ENCODE measurements at places on chromosomes 12 and 14. TPM values are rescaled to one million over a fixed set of nuclear protein-coding genes. Genes with fewer than 3 reads are reported as not detected.

CPNE6 gene
- 0.99 TPM for total RNA-seq

ERO1A gene
- 61.8 TPM for total RNA-seq

HOXC12 gene
- total RNA-seq: 0.45 TPM

DNA sequence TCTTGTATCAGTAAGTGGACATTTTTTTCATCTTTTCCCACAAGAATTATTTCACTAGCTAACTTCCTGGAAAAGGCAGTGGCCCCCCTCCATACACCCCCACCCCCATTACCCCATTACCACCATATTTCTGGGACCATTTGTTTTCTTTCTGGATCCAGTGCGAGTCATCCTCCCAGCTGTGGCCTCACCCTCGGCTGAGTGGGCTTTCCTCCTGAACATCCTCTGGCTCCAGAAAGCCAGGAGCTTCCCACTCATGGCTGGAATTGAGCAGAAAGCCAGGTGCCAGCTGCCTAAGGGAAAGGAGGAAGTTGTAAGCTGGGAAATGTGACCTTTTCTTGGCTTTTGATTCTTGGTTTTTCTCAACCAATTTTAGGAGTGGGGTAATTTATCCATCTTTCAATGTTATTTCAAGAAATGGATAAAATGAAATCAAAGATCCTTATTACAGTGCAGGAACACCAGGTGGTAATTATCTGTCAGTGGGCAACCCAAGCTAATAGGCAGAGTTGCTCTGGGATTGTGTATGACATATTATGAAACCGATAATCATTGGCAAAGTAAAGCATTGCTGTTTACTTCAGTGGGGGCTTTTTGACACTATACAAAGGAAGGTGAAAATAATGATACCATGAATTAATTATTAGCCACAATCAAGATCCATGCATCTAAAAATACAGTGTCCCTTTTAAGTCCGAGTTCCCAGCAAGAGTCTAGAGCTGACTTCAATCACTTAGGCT is 124.6 kb downstream of the KICS2 start:
- DNase-seq: no peak

- DNase-seq: no peak
Observed at GRCh38 chr14:51860825-51861499, 550 bp downstream of the GNG2 start.

PLEKHH1 gene
- total RNA-seq: 1.6 TPM

DNA sequence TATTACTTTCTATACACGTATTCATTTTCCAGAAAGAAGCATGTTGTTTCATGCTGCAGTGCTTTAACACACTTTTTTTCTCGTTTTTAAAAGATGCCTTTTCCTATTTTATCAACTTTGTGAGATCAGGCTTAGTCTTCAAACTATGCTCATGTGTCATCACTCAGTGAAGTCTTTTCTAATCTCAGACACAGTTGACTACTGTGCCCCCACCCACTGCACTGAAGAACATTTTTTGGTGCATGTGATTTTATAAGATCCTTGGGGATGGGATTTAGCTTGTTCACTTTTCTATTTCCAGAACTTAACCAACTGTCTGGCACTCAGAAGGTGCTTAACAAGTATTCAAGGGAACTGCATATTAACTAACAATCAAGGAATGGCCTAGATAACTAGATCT is 85.5 kb downstream of the CDK17 start:
- no peak for DNase-seq

- no peak for DNase-seq
Observed at GRCh38 chr14:42628602-42629001, 1021.9 kb downstream of the LRFN5 start.

NFATC4 gene
- 121 TPM for total RNA-seq

- DNase-seq: no peak
Observed at GRCh38 chr14:67850066-67850830, 30.7 kb downstream of the RAD51B start.

DNA sequence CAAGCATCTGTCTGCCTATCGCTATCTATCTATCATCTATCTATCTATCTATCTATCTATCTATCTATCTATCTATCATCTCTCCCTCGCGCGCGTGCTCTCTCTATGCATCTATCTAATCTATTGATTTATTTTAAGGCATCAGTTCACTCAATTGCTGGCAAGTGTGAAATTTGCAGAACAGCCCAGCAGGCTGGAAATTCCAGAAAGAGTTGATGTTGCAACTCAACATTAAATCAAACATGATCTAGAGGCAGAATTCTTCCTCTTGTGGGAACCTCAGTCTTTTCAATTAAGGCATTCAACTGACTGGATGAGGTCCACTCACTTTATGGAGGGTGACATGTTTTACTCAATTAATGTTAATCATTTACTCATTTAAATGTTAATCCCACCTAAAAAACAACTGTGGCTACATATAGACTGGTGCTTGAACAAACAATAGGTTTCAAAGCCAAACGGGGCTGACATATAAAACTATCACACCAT is 1210.8 kb downstream of the GALC start:
- DNase-seq: no peak

FKBP11 gene
- 35.7 TPM for total RNA-seq

DNA sequence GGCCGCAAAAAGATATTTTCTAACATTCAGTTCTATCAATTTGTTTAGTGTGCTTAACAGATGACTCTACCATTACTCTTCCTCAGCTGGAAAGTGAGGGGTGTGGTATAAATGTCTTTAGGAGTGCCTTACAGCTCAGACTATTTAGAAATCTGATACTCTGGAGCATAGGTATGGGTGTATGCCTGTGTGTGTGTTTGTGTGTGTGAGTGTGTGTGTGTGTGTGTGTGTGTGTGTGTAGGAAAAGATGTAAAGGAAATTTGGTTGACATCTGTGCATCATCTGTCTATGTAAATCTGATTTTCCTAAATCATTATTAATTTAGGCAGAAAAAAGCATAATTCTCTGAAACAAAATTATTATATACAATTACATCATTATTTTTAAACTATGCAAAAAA is 16.0 kb downstream of the RNASE3 start:
- DNase-seq: no peak

DCN gene
- 863 TPM for total RNA-seq

DNA sequence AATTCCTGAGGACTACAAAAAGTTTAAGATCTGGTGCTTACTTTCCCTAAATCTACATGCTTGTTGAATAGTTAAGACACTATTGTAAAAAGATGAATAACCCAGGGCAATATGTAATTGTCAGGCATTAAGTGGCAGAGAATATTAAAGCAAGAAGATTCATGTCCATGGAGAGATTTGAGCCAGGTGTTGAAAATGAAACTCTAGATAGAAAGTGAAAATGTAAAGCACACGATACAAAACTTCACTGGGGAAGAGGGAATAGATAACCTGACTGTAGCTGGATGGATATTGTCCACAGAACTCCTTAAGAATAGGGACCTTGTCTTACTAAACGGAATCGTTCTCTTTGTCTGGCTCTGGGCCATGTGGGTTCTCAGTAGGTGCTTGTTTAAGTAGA is 5.0 kb downstream of the CAND1 start:
- no peak for DNase-seq

- DNase-seq: no peak
Observed at GRCh38 chr14:89566644-89567415, 149.8 kb upstream of the FOXN3 start.

GRCh38 chr12:45575823-45576475 is 153.6 kb upstream of the ARID2 start:
- DNase-seq: no peak

OVCH1 gene
- 1.5 TPM for total RNA-seq

MSRB3 gene
- 198 TPM for total RNA-seq

- DNase-seq: no peak
Observed at GRCh38 chr14:72679536-72680151, 214.3 kb downstream of the DPF3 start.

RASAL1 gene
- not detected for total RNA-seq

- DNase-seq: no peak
Observed at GRCh38 chr12:29625359-29625953, 128.0 kb upstream of the OVCH1 start.

DNA sequence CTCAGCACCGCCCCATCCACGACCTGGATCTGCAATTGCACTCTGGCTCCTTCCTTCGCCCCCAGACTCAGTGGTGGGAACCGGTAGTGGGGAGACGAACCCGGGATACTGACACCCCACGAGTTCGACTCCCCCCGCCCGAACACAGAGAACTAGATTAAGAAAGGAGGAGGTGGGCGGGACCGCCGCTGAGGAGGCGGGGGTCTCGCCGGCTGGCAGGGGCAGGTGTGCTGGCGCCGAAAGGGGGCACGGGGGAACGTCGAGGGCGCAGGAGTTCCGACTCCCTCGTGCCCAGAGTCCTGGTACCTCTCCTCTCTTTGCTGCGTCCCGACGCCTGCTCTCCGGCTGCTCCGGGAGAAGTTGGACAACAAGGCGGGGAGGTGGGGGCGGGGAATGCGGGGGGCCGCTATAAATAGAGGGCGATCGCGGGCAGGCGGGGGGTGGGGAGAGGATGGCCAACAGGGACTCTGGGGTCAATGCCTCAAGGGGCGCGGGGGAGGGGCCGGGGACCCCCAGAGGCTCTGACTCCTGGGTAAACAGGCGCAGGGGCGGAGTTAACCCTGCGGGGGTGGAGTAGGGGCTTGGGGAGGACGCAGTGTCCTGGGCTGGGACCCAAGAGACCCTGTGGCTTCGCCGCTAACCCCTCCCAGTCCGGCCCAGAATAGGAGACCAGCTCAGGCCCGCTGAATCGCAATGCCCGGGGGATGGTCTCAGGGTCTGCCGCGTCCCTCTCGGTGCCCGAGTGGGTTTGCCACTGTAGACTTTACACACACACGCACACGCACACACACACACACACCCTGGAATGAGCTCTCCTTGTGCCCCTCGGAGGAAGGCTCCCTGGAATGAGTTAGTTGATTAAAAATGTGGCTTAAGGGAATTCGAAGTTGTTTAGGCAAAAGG is 761 bp upstream of the NDRG2 start:
- peak; percentile 60 for DNase-seq

TMEM116 gene
- total RNA-seq: 9.9 TPM

PIK3C2G gene
- not detected for total RNA-seq

GRCh38 chr14:74945261-74945851 is 10.0 kb downstream of the PGF start:
- peak; percentile 58 for DNase-seq

DNA sequence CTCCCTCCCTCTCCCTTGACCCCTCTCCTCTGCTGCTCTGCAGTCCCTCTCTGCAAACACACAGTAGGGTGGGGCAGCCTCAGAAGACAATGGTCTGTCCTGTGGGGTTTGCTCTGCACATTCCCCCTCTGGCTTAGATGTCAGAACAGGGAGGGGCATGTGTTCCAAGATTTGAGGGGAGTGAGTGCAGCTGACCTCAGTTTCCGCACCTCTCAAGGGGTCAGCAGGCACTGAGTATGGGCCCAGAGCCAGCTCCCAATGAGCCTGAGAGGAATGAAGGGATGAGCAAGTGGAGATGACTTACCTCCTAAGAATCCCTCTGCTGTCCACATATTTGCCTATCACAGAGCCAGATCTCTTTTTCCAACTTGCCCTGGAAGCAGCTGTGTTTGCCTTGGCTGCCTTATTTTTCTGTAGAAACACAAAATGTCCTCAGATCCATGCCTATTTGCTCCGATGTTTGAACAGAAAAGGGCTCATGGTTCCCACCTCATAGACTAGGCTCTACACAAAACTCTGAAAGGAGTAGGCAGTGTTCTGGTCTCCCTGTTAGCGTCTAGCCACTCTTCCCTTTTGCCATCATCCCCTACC is 111.4 kb downstream of the CRACR2A start:
- DNase-seq: no peak

DNA sequence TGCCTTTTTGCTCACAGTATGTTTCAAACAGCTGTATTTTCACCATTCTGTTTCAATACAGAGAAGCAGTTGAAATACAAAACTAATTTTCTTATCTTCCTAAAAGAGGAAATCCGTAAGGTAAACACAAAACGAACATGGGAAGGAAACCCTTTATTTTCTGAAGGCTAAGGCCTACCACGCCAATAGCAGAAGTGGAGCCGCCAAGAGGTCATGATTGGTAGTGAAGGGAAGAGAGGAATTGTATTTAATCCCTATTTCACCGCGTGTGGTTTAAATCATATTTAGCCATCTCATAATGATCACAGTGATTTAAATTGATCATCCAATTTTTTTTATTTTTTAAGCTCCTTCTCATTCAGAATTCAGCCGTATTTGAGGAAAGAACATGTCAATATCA is 398.2 kb downstream of the PRKD1 start:
- DNase-seq: no peak

GRCh38 chr12:92432724-92433441 is 269.9 kb upstream of the PLEKHG7 start:
- no peak for DNase-seq

- DNase-seq: no peak
Observed at GRCh38 chr12:87921621-87922020, 107.6 kb downstream of the C12orf50 start.

DNA sequence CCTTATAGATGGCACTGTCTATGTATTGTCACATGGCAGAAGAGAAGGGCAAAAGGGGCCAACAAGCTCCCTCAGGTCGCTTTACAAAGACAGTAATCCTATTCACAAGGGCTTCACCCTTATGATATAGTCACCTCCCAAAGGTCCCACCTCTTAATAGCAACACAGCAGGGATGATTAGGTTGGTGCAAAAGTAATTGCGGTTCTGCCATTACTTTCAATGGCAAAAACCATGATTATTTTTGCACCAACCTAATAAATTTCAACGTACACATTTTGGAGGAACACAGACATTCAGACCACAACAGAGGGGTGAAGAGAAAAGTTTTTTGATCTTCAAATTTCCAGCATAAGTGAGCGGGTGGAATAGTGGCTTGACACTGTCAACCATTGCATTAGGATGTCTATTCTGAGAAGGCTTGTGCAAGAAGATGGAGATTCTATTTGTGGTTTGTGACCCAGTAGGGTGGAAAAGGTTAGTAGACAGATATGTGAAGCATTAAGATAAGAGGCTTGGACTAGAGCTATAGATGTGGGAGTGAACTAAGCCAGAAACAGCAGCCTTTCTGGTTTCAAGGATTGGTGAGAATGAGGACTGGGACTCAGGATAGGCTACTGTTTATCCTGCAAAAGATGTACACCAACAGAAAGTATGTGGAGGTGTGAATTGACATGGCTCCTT is 75.5 kb upstream of the CPSF6 start:
- DNase-seq: no peak

- no peak for DNase-seq
Observed at GRCh38 chr12:1065629-1066028, 74.6 kb downstream of the ERC1 start.

ACOT6 gene
- total RNA-seq: not detected

BLOC1S1 gene
- total RNA-seq: 87.3 TPM

EIF2S3B gene
- total RNA-seq: 0.69 TPM

BHLHE41 gene
- 49.9 TPM for total RNA-seq

- DNase-seq: no peak
Observed at GRCh38 chr12:110037315-110037714, 11.0 kb downstream of the C12orf76 start.

GRCh38 chr14:24280797-24281460 is 9.5 kb upstream of the RABGGTA start:
- no peak for DNase-seq

MYH6 gene
- not detected for total RNA-seq

GRCh38 chr14:51534610-51535011 is 117.1 kb upstream of the FRMD6 start:
- no peak for DNase-seq

MGAT4C gene
- total RNA-seq: 1.0 TPM

DNA sequence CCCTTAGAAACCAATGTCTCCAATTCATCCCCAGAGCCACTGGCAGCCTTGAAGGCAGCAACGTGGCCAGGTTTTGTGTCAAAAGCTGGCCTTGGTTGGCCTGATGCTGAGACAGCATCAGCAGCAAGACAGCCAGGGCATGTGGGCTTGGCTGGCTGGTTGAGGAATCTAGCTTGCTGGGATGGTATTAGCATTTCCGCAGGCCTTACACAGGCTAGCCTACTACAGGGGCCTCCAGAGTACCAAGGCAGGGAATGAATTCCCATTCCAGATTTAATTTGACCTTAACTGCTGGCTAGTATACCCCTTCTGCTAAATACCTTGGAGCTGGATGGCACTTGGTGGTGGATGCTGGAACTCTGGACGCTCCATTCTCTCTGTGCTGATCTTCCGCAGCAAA is 15.8 kb downstream of the NGDN start:
- no peak for DNase-seq

Measured in aorta (tissue), 5 donors.